Astrocyte of the hippocampus (primary cell): ENCODE measurements at places on chromosomes 4 and X.

GRCh38 chrX:95949588-95949987 lies 735.1 kb upstream of the DIAPH2 start:
- DNase-seq: no peak

DNA sequence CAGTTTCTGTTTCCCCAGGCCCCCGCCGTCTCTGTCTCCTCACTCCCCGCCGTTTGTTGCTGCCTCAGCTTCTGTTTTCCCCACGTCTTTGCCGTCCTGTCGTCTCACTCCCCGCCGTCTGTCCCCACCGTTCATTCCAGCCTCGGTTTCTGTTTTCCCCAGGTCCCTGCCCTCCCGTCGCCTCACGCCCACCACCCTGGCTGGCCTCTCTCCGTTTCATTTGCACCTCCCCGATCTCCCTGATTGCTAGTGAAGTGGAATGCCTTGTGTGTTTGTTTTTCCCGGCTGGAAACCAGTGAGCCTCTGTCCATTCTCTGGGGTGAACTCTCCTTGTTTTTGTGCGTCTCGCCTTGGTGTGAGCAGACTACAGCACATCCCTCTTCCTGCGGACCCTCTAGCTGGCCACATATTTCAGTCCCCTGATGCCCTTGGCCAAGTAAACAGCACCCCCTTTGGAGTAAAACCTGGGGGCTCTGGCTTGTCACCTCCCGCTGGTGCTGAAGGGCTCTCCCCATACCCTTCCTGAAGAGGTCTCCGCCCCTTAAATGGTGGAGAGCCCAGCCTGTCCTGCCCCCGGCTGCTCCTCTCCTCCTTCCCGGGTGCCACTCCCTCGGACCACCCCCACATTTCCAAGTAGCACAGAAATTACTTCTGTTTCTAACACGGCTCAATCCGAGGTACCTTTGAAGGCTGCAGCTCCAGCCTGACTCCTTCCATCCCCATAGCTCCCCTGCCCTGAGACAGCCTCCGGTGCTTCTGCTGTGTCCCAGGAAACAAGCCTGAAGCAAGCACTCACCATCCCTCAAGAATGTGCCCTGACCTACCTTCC lies 13.2 kb downstream of the TMEM175 start:
- peak; percentile 46 for DNase-seq

- DNase-seq: peak; percentile 26
Measured at GRCh38 chr4:54840992-54841768, 183.4 kb downstream of the KIT start.

DNA sequence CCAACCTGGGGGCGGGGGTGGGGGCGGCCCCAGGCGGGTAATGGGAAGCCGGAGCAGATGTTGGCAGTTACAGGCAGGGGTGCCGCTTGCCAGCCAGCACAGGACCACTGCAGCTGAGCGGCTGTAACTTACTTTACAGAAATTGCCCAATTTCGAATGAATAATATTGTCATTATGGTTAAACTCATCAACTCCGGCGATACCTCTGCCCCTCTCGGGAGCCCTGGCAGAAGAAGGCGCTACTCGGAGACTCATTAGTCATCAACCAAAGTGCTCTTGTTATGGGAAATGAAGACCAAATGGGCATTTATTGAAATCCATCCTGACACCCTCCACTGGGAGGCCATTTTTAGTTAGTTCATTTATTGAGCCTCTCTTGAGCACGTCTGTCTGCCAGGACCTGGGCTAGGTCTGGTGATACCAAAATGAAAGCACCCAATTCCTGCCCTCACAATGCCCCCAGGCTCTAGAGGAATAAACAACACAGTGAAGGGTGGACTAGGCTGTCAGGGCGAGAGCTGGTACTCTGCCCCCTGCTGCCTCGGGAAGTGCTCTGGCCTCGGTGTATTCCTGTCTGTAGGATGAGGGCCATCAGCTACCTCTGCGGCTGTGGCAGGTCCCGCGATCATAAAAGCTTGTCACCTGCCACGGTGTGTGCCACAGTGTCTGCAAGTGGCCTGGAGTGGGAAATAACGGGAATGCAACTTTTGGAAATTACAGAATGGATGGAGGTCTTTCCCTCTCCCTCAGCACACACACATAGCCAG lies 159.1 kb upstream of the PSAPL1 start:
- no peak for DNase-seq

- DNase-seq: peak; percentile 50
Measured at GRCh38 chrX:69262036-69262936, 97.0 kb upstream of the PJA1 start.

DNA sequence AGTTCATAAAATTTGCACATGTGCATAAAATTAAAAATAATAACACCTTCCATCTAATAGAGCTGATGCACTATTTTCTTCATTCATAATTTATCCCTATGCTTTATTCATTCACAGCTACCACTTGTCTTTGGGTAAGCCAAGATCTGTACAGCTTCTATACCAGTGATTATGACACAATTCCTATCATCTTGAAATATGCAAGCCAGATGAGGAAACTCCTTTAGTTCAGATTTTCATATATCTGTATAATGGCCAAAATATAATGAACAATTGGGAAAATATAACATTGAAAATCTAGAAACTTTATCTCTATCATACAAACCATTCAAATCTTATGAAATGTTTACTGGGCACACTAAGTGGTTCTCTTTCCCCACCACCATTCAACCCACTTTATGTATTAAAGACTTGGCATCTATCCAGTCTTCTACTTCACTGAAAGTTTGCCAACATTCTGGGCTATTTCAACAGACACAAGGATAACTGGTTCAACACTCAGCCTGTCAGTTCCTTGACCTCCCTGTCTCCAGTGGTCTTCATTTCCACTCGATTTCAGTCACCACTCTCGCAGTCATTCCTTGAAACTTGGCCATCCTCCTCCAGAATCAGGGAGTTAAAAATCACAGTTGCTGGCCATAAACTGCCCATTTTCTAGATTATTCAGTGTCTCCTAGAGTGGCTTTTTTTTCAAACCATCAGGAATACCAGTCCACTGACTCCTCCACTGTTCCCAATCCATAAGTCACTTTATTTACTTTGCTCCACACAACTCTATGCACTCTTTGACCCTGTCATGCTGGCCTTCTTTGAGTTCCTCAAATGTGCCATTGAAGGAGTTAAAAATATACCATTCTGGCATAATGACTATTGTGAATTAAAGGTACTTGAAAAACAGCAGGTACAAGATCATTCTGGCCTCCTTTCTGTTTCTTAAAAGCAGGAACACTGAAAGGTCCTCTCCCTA lies 85.5 kb downstream of the CAMK2D start:
- no peak for DNase-seq

- DNase-seq: no peak
Measured at GRCh38 chr4:2067446-2068197, 8.5 kb downstream of the NAT8L start.

- no peak for DNase-seq
Measured at GRCh38 chr4:109875106-109875505, 27.2 kb downstream of the LRIT3 start.

GRCh38 chrX:10198254-10198653 lies 41.5 kb downstream of the CLCN4 start:
- DNase-seq: no peak

DNA sequence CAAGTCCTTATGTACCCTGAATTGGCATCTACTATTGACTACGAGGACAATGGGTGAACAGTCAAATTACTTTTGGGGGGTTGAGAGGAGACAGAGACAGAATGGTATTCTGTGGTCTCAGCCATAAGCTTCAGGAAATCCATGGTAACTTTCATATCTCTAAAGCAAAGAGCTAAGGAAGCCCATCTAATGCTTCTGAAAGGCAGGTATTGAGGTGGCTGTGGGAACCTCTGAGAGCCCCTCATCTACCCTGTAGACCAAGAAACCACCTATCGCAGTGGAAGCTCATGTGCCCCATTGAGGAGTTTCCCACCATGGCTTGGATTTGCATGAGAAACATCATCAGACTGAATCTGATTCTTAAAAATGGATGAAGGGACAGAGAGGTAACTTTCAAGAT lies 23.1 kb upstream of the BMP2K start:
- no peak for DNase-seq

- DNase-seq: peak; percentile 68
Measured at GRCh38 chrX:54807524-54808108, at the start of gene MAGED2. Gene MAGED2 (plus strand): TSS chrX:54807745. CDS start chrX:54809332, 1,587 bp downstream.

- no peak for DNase-seq
Measured at GRCh38 chr4:85967872-85968271, 392.0 kb downstream of the MAPK10 start.

- DNase-seq: no peak
Measured at GRCh38 chrX:107686026-107686425, 57.7 kb downstream of the PRPS1 start.

DNA sequence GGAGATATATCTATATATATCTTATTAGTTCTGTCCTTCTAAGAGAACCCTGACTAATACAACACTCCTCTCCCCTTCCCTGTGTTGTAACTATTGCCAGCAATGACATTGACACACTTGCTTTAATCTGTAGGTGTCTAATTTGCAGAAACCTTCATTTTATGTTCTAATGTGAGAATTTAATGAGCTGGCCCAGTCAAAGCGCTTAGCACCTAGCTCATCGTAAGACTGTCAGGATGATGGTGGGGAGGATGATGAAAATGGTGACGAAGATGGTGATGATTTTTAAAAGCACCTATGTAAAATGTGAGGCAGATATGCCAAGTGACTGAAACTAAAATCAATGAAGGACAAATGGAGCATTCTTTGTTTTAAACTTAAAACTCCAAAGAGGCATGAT lies 183.8 kb downstream of the DHX15 start:
- DNase-seq: no peak

- peak; percentile 56 for DNase-seq
Measured at GRCh38 chr4:66052426-66052825, 382.1 kb upstream of the EPHA5 start.

- DNase-seq: peak; percentile 79
Measured at GRCh38 chrX:74420196-74421035, 877 bp upstream of the SLC16A2 start.

- no peak for DNase-seq
Measured at GRCh38 chr4:67820903-67821302, 62.9 kb downstream of the TMPRSS11D start.

- DNase-seq: no peak
Measured at GRCh38 chr4:173124209-173124865, 44.3 kb upstream of the GALNT7 start.

DNA sequence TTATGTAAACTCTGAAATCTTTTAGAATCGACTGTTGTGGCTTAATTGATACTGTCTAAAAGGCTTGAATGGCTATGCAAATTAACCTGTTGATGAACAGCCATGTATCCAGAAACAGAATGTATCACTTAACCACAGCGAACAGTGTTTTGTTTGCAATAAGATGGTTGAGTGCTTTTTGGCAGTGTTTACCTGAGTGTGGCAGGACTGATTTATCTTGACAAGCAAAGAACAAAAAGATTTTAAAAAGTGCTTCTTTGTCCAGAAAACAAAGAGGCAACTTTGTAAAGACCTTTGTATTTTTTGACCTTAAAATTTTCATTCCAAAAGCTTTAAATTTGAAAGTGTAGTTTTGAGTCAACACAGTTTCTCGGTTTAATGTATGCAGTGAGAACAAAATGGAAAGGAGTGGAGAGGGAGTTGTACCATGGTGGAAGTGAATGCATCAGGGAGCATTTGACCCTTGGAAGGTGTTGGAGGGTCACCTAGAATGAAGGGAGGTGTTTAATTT lies 18.0 kb downstream of the ARHGAP10 start:
- peak; percentile 67 for DNase-seq

DNA sequence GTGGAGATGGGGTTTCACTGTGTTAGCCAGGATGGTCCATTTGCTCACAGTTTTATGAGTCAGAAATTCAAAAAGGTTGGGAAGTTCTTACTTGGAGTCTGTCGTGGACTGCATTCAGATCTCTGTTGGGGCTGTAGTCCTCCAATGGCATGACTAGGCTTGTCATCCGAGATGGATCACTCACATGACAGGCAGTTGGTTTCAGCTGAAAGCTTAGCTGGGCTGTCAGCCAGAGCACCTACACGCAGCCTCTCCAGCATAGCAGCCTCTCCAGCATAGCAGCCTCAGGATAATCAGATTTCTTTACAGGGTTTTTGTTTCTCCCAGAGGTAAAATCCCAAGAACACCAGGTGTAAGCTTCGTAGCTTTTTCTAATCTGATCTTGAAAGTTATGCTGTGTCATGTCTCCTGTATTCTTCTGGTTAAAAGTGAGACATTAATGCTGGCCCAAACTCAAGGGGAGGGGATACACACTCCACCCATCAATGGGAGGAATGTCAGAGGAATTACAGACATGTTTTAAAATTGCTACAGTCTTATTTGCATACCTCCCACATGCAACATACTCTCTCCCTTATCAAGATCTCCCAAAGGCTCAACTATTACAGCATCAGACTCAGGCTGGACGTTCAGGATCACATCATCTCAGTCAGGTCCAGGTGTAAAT lies 31.6 kb upstream of the SOD3 start:
- DNase-seq: peak; percentile 83

GRCh38 chrX:40104985-40105834 lies 7.5 kb upstream of the BCOR start:
- peak; percentile 57 for DNase-seq

- DNase-seq: no peak
Measured at GRCh38 chr4:16007471-16008095, 44.6 kb upstream of the FGFBP2 start.

- no peak for DNase-seq
Measured at GRCh38 chr4:123930996-123931395, 534.4 kb downstream of the SPRY1 start.

- no peak for DNase-seq
Measured at GRCh38 chr4:11423465-11423864, 5.2 kb downstream of the HS3ST1 start.

DNA sequence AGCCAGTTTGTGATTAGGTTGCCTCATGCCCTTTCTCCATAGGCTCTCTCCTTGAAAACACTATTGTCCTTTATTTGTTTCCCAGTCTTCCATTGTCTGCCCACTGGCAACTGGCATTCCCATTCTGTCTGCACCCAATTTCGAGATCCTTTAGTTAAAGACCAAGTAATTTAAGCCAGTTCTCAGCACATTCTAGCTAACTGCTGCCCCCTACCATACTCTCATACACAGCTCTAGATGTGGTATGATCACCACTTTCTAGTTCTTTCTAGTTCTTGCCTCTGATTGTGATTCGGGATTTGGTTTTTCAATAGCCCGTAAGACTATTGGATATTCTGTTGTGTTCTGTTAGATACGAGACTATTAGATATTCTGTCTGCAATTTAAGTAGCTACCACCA lies 135.8 kb upstream of the TRPC5 start:
- no peak for DNase-seq

DNA sequence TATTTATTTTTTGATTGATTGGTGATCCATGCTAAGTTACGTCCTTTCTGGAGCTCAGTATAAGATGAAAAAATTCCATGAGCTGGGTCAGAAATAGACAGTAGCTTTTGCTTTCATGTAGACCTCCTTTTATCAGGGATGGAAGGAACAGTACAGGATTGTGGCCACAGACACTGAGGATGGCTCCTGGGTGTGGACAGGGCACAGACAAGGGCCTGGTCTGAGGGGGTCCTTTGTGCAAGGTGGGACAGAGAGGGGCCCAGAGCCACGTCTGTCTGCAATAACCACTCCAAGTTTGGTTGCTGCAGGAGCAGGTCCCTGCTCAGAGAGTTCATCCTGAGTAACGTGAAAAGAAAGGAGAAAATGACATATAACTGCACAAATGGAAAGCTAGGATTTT lies 127.1 kb downstream of the ENPP6 start:
- DNase-seq: no peak

- DNase-seq: no peak
Measured at GRCh38 chr4:90515191-90515590, 388.0 kb downstream of the CCSER1 start.
